Stimulated activated CD4-positive, alpha-beta T cell treated with anti-CD3 and anti-CD28 coated beads, Interleukin-12 subunit alpha, Interleukin-12 subunit beta, amount 100 ng/mL, for 48 hours (primary cell): ENCODE measurements at places on chromosomes 12 and 14.

- no peak for DNase-seq
Measured at GRCh38 chr14:24092110-24092504, 2.0 kb upstream of the PCK2 start.

GRCh38 chr12:111384596-111384995, 15.7 kb upstream of the PHETA1 start:
- DNase-seq, result no peak

DNA sequence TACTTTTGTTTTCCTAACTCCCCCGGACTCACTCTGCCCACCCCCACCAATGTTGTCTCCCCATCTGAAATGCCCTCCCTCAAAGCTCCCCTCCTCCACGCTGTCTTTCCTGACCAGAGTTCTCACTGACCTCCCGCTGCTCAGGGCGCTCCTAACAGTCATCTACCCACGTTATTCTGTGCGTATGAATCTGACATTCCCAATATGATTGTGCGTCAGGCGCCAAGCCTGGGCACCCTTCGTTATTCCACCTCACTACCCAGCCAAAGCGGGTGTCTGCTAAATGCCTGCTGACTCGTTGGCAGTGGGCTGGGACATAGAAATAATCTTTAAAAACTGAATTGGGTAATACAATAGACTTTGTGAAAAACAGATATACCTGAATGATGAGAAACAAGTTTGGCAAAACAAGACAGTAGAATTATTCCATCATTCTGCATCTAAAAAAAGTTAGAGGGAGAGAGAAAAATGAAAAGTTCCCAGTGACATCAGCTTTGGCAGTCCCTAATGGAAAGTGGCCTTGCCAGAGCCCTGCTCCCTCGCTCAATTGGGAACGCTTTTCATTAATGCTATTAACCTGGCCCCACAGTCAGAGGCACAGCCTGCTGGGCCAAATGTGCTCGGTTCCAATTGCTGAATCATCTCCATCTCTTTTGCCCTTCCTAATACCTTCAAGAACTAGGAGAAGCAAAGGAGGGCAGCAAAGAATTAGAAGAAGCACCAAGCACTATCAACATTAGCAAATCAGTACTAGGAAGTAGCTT, 74.0 kb upstream of the PLXNC1 start:
- no peak for DNase-seq

DNA sequence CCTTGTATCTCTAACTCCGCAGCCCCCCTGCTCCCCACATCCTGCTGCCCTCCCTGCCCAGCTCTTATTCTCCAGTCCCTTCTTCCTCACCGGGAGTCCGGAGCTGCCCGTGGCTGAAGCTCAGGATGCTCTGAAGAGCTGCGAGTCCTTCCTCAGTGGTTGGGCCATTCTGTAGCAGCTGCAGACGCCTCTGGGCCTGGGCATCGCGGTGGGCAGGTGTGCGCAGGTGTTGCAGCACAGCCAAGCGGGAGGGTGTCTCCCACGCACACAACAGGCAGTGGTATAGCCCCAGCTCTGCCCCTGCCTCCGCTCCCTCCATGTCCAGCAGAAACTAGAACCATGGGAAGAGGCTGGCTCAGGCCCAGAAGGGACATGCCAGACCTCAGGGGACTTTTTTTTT, 20.2 kb downstream of the ZFHX2 start:
- DNase-seq, result no peak

DNA sequence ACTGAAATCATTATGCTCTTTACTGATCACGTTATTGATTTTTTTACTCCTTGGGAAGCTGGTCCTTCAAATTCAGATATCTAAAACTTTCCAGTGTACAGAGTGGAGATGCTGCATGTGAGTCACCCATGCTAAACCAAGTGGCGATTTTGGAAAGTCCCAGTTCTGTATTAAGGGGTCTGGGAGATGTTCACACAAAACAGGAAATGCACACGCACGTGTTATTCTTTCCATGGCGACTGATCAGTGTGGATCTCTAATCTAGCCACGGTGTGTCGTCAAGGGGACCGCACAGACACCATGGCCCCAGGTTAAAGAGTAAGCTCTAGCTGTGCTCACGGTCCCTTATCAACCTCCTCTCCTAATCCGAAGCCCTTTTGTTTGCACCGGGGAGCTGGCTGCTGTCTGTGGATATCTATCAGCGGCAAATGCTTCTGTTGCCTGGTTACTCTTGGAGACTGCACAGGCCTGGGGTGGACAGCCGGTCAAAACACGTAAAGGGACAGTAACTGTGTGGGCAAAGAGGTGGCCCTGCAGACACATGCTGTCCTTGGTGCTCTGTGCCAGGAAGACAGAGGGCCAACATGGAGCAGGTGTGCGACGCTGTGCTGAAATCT, 96.6 kb downstream of the RIMBP2 start:
- DNase-seq, result no peak

- DNase-seq, result no peak
Measured at GRCh38 chr12:69105101-69105962, 134.0 kb upstream of the CPSF6 start.

DNA sequence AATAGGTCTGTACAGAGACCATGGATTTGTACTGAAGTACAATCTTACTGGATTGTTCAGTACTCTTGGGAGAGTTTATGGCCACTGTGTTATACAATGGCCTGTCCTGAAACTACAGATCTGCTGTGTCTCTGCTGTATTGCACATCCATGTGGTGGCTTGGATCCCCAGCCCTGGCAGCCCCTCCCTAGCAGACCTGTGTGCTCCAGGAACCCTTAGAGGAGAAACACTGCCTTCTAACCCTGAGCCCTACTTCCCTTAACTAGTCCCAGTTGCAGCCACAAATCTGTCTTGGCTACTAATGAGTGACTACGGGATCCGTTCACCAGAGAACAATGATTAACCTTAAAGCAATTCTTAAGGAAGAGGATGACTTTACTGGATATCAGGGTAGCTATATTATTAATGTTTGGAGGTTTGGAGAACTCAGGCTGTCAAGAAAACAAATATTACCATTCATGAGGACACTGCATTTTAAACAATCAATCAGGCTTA, 27.7 kb downstream of the RNF34 start:
- no peak for DNase-seq

DNA sequence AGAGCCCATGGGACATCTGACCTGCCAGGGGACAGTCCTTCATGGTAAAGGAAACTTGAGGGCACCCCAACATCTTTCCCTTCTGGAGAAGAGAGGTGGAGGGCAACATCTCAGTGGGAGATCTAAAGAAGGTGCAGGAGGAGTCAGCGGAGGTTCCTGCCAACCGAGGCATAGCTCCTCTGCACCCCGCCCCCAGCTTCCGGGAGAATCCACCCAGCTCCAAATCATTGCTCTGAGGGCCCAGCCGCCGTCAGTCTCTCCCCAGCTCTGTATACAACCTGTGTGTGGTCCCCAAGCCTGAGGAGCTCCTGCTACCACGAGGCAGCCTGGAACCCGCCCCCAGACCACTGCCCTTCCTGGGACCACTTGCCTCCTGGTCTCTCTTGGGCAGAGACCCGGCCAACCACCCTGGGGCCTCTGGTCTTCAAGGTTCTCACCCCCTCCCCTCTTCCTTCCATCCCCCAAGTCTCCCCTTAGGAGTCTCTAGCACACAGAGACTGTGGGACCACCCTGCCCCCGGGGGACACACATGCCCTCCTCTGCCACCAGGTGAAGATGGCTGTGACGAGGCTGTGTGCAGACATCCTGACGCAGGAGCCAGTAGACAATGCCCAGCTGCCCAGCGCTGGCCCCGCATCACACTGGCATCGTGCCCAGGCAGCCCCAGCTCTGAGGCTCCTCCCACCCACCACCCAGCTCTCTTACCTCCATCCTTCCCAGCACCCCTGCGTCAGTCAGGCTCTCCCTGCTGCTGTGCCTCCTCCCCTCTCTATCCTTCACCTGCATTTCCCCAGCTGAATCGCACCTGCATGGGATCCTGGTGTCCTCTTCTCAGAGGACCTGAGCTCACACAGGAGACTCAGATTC, 13.0 kb upstream of the NUDT14 start:
- DNase-seq, result no peak

- DNase-seq, result no peak
Measured at GRCh38 chr12:75635606-75636444, 124.4 kb upstream of the KRR1 start.

DNA sequence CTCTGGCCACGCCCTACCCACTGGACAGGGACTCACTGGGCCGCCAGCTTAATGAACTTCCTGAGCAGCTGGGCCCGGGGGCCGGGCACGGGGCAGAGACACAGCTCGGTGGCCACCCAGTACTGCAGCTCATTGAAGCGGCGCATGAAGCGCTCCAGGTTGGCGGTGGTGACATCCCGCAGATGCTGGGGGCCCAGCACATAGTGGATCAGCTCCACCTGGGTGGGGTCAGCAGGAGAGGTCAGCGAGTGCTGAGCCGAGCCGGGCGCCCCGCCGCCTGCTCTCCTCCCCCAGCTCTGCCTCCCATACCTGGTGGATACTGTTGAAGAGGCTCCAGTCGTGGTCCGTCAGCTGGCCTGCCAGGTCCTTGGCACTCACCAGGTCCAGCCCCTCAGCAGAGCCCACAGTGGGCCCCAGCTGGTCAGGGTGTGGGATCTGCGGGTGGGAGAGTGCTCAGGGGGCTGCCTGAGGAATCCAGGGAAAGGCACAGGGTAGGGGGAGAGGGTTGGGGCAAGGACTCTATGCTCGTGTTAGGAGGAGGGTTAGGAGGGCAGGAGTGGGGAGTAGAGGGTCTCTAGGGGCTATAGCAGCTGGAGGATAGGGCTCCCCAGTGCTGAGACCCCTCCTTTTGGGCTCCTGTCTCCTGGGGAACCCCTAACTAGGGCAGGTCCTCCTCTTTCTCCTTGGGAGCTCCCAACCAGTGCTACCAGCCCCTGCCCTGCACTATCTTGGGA, 15.5 kb upstream of the ENDOU start:
- no peak for DNase-seq

DNA sequence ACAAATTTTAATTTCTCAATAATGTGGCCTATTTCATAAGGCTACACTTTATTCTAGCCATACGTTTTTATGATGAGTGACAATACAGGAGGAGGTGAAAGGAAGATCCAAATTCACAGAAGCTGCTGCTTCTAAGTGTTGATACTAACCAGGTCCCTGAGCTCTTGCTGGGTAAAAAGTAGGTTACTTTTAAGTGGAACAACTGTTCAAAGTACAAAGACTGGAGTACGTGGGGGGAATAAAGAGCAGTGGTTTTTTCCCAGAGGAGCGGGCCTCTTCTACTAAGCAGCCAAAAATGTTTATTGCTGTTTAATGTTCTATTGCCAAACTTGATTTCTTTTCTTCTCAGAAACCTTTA, 301.8 kb downstream of the AEBP2 start:
- DNase-seq, result no peak

DNA sequence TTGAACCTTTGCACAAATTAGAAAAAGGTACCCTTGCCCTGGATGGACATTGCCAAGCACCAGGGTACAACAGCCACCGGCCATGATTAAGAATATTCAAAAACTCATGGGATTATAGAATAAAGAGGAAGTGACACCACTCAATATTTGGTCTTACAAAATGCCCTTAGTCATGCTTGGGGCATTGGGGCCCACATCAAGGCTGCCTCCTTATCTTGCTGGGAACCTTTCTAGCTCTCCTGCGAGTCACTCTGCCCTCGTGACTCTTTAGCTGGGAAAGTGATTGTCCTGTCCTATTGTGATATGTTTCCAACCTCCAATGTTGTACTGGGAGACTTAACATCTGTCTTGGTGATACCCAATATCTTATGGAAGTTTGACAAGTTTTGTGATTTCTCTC, 57.8 kb downstream of the GTF2A1 start:
- no peak for DNase-seq

DNA sequence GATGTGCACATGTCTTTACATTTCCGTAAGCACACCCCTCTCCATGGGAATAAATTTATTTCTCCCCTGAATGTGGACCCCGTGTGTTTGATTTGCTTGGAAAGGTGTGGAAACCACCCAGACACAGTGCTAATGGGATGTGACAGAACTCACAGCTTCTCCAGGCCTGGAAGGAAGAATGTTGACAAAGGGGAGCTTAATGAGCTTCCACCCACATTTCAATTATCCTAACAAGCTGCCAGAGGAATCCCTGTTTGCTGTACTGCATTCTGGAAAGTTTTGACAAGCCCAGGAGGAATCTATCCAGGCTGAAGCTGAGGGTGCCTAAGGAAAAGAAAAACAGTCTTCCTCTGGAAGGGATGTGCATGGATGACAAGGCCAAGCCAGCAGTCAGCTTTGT, 51.2 kb upstream of the CCDC60 start:
- DNase-seq, result no peak

GRCh38 chr12:68332728-68333630, 817 bp upstream of the MDM1 start:
- no peak for DNase-seq

DNA sequence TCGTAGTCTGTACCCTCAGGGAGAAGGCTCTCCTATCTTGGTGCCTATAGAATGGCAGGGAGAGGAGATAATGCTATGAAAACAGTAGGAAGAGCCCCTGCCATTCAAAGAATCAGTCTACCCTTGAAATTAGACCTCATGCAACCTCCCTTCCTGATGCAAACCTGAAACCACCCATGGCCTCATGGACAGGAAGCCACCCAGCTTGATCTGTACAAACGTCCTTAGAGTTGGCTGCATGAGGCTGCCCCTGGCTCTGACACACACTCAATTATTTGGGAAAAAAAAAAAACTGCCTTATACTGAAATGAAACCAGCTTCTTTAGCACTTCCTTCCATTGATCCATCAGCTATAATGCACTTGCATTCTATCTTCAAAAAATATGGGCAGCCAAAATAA, 116.6 kb upstream of the BCL2L14 start:
- DNase-seq, result no peak

DNA sequence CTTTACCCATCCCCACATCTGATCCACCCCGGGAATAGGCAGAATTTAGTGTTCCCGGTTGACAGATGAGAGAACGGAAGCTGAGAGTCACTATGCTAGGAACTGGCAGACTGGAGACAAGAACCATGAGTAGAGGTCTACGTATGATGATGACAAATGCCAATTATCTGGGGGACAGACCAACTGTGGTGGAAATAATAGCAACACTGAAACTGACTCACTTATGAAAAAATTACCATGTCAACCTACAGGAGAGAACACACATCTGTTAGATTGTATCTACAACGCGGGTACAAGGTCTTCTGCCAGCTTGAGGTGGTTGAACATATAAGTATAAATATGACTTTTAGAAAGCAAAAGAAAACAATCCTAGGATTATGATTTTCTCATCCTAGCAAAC, 15.4 kb upstream of the SELPLG start:
- DNase-seq, result no peak

- DNase-seq, result no peak
Measured at GRCh38 chr12:117818400-117818799, 150.4 kb downstream of the KSR2 start.

DNA sequence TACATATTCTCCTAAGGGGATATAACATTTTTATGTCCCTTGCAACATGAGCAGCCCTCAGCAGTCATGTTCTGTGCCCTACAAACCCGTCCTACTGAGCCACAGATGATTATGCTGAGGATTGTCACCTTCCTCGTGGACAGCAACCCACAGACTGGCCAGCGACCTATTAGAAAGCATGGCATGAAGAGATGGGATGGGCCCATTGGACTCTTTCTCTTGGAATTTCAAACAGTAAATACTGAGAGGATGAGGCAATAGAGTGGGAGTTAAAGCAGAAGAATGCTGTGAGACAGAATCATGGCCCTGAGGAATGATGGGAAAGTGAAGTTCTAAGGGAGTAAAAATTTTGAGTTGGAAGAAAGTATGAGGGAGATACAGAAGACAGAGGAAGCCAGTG, 149.9 kb upstream of the BTG1 start:
- no peak for DNase-seq
